NK-92 treated with Interleukin-12 subunit alpha and Interleukin-12 subunit beta, amount 100 ng/mL, for 24 hours (cell line): ENCODE measurements at places on chromosomes 7 and 10.

GRCh38 chr10:97774811-97775294 is 3.1 kb upstream of the SFRP5 start:
- DNase-seq, result no peak

DNA sequence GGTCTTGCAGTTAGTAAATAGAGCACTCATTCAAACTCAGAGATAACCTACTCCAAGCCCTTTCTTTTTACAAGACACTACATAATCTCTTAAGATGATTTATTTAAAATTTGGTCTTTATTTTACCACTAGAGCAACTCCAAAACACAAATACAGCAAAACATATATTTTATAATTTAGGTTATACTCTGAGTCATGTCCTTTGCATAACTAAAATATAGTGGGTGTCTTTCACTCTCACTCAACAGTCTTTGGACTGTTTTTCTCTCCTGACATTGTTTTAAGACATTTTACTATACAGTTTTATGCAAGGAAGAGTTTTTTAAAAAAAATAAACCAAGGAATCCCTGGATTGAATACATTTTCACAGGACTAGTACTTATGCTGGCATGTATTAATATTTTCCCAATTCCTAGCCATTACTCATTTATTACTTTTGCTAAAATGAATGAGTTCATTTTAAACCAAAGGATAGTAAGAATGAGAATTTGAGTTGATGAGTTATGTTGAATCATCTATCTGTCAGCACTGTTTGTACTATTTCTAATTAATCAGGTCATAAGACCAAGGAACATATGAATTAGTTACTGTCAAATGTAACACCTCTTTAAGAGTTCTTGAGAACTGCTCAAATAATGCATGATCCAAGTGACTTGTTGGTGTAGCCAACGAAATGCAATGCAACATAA is 303.1 kb upstream of the FZD1 start:
- DNase-seq, result no peak

DNA sequence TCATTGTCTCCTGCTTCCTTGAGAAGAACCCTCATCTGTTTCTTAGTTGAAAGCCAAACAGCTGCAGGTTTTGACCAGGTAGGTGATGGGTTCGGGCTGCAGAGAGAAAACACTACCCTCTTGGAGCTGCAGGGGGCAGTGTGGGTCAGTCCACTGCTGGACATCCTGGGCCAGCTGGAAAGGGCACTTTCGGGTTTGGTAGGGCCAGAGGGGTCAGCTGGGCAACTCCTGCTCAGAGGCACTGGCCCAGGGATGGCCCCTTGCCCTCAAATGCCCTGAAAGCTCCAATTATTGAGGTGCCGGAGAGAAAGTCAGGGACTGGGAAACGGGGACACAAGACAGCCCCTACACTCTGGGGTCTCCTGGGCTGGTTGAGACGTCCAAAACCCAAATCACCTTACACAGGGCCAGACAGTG is 90.7 kb downstream of the MKI67 start:
- DNase-seq, result peak; percentile 12

- DNase-seq, result no peak
These were observed 148.0 kb downstream of the ZNF33B start for GRCh38 chr10:42490368-42490767.

- DNase-seq, result peak; percentile 12
These were observed 4.3 kb downstream of the PFKP start for GRCh38 chr10:3071405-3072198.

DNA sequence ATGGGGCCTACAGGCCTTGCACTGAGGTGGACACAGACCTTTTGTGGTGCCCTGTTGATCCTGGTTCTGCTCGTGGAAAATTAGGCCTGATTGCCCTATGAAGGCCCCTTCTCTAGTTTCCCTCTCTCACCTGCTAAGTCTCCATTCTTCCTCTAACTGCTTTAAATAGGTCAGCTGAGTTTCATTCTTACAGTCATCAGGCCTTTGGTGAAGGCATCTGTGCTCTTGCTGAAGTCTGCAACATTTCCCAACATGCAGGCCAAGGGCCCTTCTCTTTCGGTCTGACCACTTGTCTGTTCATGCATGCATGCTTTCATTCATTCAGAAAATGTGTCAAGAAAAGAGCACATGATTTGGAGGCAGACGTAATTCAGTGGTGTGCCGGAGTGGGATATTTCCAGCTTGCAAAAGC is 244.0 kb downstream of the BUB3 start:
- no peak for DNase-seq

GRCh38 chr10:51092402-51092801 is 18.1 kb downstream of the PRKG1 start:
- DNase-seq, result no peak

- DNase-seq, result no peak
These were observed 122.2 kb downstream of the TSPAN12 start for GRCh38 chr7:120735791-120736190.

GRCh38 chr7:146892151-146892550 is 775.5 kb downstream of the CNTNAP2 start:
- DNase-seq, result no peak

DNA sequence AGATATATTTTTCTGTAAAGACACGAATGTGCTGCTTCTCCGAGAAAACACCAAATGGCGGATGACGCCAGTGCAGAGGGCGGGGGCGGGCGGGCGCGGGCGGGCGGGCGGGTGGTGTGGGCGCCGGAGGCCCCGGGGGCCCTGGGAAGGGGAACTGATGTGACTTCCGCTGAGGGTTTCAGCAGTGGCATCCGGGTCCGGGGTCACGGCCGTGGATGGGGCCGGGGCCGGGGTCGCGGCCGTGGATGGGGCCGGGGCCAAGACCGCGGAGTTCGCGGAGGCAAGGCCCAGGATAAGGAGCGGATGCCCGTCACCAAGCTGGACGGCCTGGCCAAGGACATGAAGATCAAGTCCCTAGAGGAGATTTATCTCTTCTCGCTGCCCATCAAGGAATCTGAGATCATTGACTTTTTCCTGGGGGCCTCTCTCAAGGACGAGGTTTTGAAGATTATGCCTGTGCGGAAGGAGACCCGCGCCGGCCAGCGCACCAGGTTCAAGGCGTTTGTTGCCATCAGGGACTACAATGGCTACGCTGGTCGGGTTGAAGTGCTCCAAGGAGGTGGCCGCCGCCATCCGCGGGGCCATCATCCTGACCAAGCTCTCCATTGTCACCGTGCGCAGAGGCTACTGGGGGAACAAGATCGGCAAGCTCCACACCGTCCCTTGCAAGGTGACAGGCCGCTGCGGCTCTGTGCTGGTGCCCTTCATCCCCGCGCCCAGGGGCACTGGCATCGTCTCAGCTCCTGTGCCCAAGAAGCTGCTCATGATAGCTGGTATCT is 20.3 kb upstream of the IGF2BP3 start:
- no peak for DNase-seq

- DNase-seq, result no peak
These were observed 30.7 kb upstream of the EPC1 start for GRCh38 chr10:32377458-32378259.

GRCh38 chr10:64762861-64763260 is 1241.7 kb downstream of the REEP3 start:
- DNase-seq, result no peak

DNA sequence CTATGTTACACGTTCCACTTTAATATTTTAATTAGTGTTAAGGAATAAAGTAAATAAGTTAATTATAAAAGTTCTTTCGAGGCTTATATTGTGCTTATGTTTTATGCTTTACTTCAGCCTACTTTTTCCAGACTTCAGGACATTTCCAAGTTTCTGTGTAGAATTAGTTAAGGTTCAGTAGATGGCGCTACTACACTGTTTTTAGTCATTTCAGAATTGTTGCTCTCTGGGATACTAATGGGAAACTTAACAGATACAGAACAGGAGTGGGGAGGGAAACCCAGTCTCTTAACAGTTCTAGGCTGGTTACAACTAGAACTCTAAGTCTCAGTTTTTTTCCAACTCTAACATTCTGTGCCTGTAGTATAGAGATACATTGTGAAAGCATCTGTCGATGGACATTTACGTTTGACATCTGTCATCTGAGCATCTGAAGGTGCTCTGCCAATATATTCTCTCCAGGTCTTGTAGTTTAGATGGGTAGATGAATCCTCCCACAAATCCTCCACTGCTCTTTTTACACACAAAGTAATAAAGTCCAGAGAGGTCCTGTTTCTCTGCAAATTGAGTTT is 56.8 kb upstream of the FAM171A1 start:
- no peak for DNase-seq

DNA sequence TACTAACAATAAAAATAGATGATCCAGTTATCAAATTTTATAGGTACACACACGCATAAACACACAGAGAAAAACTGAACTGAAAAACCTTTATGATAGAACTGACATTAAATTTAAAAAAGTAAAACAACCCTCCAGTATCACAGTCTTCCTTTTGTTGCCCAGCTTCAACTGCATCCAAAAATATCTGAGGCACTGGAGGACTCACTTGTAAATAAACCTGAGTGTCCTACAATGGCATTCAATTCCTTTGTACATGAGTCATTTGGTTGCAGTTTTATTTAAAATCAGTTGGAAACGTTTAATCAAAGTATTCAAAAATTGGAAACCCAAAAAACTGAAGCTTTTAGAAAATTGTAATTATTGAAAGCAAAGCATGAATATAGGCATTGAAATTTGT is 265.2 kb upstream of the CSTF2T start:
- no peak for DNase-seq

DNA sequence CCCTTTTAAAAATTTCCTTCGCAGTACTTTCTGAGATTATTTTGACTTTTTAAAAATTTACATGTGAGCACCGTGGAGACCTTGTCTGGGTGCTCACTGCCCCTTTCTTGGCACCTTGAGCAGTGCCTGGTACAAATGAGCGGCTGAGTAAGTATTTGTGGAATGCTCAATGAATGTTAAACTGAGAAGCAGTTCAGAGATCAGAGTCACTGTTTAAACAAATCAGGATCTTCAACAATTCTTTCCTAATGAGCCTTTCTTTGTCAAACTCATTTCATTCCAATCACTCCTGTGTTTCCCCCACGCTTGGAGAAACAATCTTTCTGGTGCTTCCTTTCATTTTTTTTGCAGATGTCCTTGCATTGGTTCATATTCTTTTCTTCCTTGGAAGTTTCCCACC is 611.3 kb upstream of the GALNT17 start:
- DNase-seq, result no peak

- no peak for DNase-seq
These were observed 69.7 kb upstream of the GRM3 start for GRCh38 chr7:86574006-86574405.

GRCh38 chr7:16609842-16610450 is 35.6 kb downstream of the ANKMY2 start:
- no peak for DNase-seq

GRCh38 chr10:76969366-76969948 is 668.2 kb downstream of the KCNMA1 start:
- DNase-seq, result no peak

GRCh38 chr10:88270871-88271713 is 312.0 kb downstream of the RNLS start:
- peak; percentile 25 for DNase-seq

- no peak for DNase-seq
These were observed 29.7 kb downstream of the C1QL3 start for GRCh38 chr10:16491933-16492332.

DNA sequence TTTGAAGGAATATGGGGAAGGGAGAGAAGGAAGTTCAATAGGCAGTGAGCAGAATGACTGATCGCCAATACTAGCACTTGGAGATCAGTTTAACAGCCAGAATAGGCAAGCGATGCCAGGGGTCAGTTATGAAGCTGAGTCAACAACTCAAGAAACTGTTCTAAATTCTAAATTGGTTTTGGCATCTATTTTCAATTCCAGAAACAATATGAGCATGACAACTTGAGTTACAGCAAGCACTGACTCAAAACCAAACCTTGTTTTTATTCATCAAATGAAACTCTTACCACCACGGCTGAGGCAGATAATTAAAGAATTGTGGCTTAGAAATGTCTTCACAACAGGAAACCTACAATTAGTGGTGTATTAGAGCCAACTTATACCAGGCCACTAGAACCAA is 180.5 kb upstream of the ASAH2 start:
- no peak for DNase-seq

- DNase-seq, result no peak
These were observed 85.2 kb downstream of the CHCHD3 start for GRCh38 chr7:132996581-132997242.

- DNase-seq, result no peak
These were observed 327.5 kb upstream of the PLXDC2 start for GRCh38 chr10:19488592-19489280.

- DNase-seq, result no peak
These were observed 182.4 kb downstream of the INHBA start for GRCh38 chr7:41520445-41520844.

- no peak for DNase-seq
These were observed 2.7 kb upstream of the FRAT2 start for GRCh38 chr10:97336942-97337831.

- DNase-seq, result no peak
These were observed 4.2 kb downstream of the TMEM270 start for GRCh38 chr7:73864981-73865711.

DNA sequence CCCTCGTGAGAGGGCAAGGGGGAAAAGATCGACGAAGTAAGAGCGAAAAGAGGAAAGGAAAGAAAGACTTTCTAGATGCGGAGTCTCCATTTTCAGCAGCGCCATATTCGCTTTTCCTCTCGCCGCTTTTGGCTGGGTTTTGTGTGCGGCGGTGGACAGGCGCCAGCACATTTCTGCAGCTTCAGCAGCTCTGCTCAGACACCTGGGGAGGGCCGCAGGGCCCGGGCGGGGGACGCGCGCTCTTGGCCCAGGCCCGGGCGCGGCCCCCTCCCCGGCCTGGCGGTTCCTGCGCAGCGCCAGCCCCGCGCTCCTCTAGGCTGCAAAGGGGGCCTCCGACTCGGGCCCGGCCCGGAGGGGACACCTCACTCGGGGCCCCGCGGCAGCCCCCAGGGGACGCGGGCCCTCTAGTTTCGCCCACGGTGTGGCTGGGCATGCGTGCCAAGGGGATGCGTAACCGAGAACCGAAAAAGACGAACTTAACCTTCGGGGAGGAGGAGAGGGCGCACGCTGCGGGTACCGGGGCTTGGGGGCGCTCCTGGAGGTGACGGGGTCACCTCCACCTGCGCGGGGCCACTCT is 34.5 kb upstream of the EBLN1 start:
- DNase-seq, result peak; percentile 9

DNA sequence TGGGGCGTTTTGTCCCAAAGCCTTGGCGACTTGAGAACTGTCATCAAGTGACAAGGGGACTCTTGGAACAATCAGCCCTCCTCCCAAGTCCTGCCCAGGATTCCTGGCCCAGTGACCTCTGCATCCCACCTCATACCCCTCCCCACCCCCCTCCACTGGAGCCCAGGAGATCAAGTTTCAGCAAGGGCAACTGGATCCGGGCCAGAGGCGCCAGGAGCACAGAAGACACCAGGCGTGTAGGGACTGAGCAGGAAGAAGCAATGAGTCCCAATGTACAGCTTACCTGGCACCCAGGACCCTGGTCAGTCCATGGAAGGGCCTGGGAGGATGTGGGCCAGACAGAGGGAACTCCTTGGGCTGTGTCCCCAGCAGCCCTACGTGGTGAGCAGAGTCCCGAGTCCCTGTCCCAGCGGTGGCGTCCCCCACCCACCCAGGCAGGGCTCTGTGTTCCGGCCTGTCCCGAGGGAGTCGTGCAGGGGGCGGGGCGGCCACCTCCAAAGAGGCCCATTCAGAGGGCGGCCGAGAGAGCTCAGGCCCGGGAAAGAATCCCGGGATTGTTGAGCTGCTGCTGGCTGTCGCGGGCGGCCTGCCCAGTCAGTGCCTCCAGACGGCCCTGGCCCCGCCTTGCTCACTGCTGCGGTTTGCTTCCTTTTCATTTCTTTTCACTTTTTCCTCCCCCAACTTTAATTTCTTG is 254.1 kb downstream of the TNS3 start:
- DNase-seq, result no peak

- no peak for DNase-seq
These were observed 18.7 kb downstream of the YKT6 start for GRCh38 chr7:44219371-44220045.
